ENCODE measurements at places on chromosomes 12 and 14. TPM values are rescaled to one million over a fixed set of nuclear protein-coding genes. Genes with fewer than 3 reads are reported as not detected.
A peak's percentile ranks its signal among the peaks of the same experiment; 100 is the strongest.

Gene CNTN1
- not detected for total RNA-seq

DNA sequence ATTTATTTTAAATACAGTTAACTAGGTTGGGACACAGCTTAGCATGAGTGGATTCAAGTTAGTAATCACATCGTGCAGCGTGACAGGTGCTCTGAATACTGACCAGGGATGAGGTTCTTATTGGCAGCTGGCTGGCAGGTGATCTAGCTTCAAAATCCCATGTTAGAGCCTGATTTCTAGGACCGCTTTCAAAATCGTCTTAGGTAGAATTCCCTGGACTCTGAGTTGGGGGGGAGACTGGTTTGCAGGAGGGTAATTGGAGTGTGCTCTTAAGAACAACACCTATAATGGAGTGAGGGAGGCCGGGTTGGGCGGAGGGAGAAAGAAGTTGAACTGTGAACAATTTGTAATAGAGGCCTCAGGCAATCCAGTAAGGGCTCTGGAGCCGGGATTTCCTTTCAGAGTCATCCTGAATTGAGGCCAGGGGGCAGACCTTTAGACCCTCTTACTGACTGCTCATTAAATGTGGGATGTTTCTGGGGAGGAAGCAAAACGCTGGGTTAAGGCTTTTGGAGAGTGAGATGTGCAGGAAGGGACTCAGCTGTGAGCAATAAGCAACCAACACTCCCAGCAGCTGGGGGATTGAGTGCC is 874 bp upstream of the YARS2 start:
- no peak for DNase-seq

Gene PTPN6
- total RNA-seq: 176 TPM

DNA sequence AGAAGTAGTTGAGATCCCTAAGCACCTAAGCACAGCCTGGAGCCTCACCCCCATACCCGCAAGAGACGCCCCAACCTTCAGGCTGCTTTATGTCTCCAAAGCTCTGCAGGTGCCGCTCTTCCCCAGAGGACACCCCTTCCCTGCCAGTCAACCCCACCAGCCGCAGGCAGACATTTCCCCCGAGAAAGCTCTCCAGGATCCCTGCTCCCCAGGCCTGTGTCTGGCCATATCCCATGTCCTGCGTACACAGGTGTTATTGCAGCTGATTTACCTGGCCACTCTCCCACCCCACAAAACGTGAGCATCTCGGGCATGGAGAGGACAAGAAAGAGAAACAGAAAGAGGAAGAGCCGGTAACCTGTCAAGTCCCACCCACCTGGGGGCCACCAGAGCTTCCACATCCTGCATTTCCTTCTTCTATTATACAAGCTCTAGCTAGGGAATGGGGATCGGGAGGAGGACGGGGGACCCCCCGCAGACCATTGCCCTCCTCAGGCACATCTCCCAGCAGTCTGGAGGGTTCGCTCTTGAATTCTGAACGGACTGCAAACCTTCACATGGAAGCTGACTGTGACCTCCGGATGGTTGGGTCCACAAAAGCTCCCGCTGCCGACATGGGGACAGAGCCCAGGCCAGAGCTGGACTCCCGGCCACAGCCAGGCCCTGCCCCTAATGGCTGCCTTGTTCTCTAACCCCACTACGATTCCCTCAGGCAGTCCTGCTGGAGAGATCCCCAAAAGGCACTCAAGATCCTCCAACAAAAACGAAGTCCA is 17.6 kb downstream of the CCDC88C start:
- no peak for DNase-seq

GRCh38 chr12:63045020-63045860 is 105.8 kb downstream of the AVPR1A start:
- DNase-seq: no peak

GRCh38 chr12:87140262-87140661 is 884.1 kb upstream of the MGAT4C start:
- no peak for DNase-seq

Gene GLI1
- total RNA-seq: 0.69 TPM

Gene STAC3
- 1.3 TPM for total RNA-seq

Gene COX6A1
- 163 TPM for total RNA-seq

- no peak for DNase-seq
Measured at GRCh38 chr14:97513891-97514290, 716.7 kb downstream of the VRK1 start.

Gene NTF3
- not detected for total RNA-seq

Gene KRT71
- not detected for total RNA-seq

GRCh38 chr12:28552251-28552970 is 362.2 kb downstream of the CCDC91 start:
- no peak for DNase-seq

GRCh38 chr14:71488703-71489191 is 443.5 kb upstream of the RGS6 start:
- no peak for DNase-seq

GRCh38 chr12:120579179-120579578 is 2.0 kb downstream of the POP5 start:
- DNase-seq: no peak

Gene CACNA2D4
- total RNA-seq: 11.3 TPM

GRCh38 chr12:52024845-52025230 is 18.1 kb downstream of the TAMALIN start:
- no peak for DNase-seq

GRCh38 chr12:14991069-14991468 is 18.2 kb downstream of the PDE6H start:
- DNase-seq: no peak

GRCh38 chr12:66092559-66093269 is 37.8 kb downstream of the LLPH start:
- DNase-seq: no peak

- no peak for DNase-seq
Measured at GRCh38 chr12:96400631-96401075, 414 bp upstream of the CDK17 start.

GRCh38 chr12:41514021-41514777 is 326.1 kb downstream of the PDZRN4 start:
- no peak for DNase-seq

DNA sequence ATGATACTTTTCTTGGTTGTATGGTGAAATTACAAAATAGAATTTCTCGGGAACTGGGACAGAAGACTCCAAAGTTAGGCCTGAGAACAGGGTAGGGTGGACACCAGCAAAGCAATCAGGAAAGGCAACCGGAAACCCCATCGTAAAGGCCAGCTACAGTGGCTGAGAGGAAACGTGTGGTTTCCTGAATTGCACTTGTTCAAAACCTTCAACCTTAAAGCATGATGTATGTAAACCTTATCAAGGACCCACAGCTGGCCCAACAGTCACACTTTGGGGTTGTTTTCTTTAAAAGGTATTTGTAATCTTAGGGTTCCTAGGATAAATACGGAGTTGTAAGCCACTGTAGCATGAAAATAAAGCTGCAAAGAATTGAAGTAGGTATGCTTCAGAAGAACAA is 2.2 kb upstream of the PTGDR start:
- peak; percentile 6 for DNase-seq

Gene TAS2R20
- total RNA-seq: 2.6 TPM

Gene RNF212B
- 1.1 TPM for total RNA-seq

Gene RAP1B
- total RNA-seq: 270 TPM

GRCh38 chr14:53464376-53464775 is 311.3 kb upstream of the DDHD1 start:
- no peak for DNase-seq

Gene KRT85
- total RNA-seq: not detected

Gene IFNG-AS1
- 3.3 TPM for total RNA-seq

DNA sequence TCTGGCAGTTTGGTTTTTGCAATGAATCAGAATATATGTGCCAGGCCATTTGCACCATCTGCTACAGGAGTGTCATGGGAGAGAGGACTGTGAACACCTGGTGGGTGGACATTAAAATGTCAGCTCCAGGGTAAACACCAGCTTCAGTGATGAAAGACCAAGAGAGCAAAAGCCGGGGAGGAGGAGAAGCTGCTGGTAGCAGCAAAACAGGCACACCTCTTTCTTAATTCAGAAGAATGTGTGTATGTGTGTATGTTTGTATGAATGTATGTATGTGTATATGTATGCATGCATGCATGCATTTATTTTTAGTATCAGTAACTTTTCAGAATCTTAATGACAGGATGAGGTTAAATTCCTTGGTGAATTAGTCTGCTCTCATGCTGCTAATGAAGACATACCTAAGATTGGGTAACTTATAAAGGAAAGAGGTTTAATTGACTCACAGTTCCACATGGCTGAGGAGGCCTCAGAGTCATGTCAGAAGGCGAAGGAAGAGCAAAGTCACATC is 357.4 kb upstream of the PRICKLE1 start:
- DNase-seq: no peak

Gene CLMN
- total RNA-seq: 0.99 TPM

DNA sequence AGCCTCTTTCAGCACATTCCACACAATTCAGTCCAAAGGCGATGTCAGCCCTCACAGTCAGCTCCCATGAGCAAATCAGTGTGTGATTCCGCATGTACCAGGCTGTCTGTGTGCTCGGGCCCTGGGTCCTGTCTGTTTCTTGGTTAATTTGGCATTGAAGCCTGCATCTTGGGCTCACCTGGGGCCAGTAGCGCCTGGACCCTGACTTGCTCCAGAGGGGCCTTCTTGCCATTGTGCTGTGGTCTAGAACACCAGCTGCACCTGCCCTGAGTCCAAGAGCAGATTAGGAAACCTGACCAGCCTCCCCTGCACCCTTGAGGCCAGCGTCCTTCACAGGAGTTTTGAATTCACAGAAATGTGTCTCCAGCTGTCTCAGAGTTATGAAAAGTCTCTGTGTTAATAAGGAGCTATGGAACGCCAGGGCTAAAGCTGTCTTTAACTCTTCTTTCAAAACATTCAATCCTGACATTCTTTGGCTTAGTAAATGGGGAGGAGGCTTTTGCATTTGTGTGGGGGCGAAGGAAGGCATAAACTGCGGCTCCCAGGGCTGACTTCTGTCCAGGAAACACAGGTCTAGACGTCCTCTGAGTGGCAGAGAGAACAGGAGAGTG is 102.2 kb downstream of the ARF6 start:
- no peak for DNase-seq

DNA sequence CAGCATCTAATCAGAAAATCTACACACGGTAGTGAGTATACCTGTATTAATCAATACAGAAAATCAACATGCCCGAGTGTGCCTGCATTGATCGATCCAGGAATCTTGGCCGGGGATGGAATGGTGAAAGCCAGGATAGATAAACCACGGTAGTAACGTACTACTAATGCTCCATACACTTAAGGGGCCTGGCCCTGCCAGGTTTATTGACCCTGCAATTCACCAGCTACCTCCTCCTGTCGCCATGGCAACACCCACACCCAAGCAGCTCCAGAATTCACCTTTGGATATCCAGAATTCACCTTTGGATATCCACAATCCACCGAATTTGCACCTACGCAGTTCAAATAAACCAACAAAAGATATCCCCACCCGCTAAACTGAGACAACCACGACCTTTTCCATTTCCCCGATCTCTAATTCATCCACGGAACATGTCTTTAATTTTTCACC is 14.8 kb upstream of the CALM1 start:
- no peak for DNase-seq

GRCh38 chr12:3303410-3304136 is 187.4 kb upstream of the PRMT8 start:
- no peak for DNase-seq

GRCh38 chr14:75720842-75721498 is 59.9 kb downstream of the TTLL5 start:
- no peak for DNase-seq

GRCh38 chr12:2283916-2284315 is 231.1 kb downstream of the CACNA1C start:
- DNase-seq: no peak

DNA sequence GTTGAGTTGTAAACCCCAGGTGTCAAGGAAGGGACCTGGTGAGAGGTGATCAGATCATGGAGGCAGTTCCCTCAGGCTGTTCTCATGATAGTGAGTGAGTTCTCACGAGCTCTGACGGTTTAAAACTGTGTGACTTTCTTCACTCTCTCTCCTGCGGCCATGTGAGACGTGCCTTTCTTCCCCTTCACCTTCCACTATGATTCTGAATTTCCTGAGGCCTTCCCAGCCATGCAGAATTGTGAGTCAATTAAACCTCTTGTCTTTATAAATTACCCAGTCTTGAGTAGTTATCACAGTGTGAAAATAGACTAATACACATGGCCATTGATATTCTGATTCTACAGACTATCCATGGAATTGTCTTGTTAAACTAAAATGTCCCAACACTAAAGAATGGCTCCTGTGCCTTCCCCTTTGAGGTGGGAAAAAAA is 85.6 kb downstream of the SLC2A13 start:
- DNase-seq: no peak

DNA sequence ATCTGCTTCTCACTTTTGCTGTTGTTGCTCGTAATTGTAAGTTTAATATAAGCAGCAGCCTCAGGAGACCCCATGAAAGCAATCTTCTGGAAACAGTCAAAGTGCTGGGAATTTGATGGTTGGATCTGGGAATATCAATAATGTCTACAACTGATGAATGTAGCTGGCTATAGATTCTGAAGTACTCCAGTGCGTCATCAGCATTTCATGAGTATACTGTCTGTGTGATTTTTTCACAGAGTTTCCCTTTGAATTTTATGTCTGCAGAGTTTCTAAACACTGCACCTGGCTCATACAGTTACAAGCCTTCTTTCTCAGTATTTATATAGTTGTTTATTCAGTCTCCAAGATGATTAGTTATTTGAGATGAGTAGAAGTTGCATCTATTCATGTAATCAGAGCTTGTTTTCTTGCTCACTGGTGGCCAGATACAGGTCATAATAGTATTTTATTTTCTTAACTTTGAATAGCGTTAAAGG is 222.3 kb downstream of the RAD51B start:
- no peak for DNase-seq

Gene KRAS
- 33.1 TPM for total RNA-seq

- DNase-seq: no peak
Measured at GRCh38 chr14:71262441-71262840, 355.2 kb downstream of the PCNX1 start.

DNA sequence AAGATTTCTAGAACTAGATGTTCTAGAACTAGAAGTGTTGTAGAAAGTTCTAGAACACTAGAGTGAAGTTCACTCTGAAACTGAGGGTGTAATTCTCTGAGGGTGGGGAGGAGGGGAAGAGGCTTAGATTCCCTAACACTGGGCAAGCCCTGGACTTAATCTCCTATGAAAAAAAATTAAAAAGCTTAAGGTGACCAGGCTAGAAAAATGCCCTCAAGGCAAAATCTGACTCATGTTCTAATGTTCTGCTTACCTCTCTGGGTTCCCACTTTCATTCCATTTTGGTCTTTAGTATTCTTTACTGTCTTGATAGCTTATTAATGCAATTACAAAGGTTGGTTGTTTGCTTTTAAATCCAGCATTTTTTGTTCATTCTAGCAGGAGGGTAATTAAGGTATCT is 101.5 kb downstream of the KICS2 start:
- no peak for DNase-seq

- DNase-seq: no peak
Measured at GRCh38 chr14:88706425-88706824, 86.3 kb downstream of the EML5 start.

- DNase-seq: no peak
Measured at GRCh38 chr12:124030510-124030909, 57.5 kb downstream of the ZNF664 start.
